ENCODE measurements at places on chromosomes 5 and 9.

GRCh38 chr5:16690243-16690852, 73.6 kb upstream of the RETREG1 start:
- peak; percentile 44 for DNase-seq

DNA sequence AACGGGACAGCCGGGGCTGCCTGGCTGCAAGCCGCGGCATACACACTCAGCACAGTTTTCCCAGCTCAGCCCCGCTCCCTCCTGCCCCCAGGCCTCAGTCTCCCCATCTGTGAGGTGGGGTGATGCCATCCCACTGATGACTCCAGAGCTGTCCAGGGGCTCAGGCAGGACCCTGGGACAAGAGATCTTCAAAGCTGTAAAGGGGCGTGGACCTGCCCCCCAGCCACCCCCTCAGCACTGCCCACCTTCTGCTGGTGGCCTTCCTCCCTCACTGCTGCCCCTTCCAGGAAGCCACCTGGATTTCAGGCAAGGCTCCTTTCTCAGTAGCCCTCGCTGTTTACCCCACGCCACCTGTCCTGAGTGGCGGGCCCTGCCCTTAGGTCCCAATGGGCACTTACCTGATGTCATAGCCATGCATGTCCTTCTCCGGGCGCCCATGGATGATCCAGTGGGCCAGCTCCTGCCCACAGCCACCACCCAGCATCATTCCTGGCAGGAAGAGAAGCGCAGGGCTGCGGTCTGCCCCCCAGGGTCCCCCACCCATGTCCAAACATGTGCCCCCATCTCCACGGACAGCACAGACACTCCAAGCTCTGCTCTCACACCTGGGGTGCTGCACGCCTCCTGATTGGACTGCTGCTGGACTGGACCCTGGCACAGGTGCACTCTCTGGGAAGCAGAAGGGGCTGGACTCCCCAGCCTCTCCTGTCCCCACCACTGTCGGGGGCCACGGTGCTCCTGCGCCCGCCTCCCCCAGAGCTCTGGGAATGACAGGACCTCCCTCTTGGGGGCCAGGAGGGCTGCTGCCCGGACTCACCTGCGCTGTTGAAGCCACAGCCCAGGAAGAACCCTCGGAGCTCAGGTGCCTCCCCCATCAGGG, 25.7 kb downstream of the SARDH start:
- no peak for DNase-seq

- DNase-seq, result no peak
These were observed 31.6 kb upstream of the STK32A start for GRCh38 chr5:147203213-147203612.

- DNase-seq, result no peak
These were observed 6.3 kb downstream of the RFESD start for GRCh38 chr5:95652849-95653248.
